HTR-8/SVneo (cell line): ENCODE measurements at places on chromosomes 1 and 21.

GRCh38 chr1:31476891-31477846 lies 64.2 kb downstream of the SERINC2 start:
- DNase-seq, result no peak

GRCh38 chr1:211683396-211684297 lies 8.2 kb upstream of the NEK2 start:
- no peak for DNase-seq

- DNase-seq, result no peak
Observed at GRCh38 chr1:224541901-224542630, 74.1 kb upstream of the CNIH3 start.

DNA sequence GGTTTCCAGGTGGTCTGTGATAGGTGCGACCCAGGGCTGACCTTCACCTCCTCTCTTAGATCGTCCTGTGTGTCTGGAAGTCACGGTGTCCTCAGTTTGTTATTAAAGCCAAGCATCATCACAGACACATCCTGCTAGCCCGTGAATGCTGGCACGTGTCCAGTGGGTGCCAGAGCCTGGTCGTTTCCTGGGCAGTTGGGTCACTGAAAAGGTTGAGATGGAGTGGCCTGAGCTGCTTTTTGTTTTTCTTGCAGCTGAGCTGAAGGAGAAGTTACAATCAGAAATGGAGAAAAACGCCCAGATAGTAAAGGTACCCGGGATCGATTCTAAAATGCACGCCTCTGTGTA lies 23.2 kb downstream of the PCNT start:
- DNase-seq, result no peak

DNA sequence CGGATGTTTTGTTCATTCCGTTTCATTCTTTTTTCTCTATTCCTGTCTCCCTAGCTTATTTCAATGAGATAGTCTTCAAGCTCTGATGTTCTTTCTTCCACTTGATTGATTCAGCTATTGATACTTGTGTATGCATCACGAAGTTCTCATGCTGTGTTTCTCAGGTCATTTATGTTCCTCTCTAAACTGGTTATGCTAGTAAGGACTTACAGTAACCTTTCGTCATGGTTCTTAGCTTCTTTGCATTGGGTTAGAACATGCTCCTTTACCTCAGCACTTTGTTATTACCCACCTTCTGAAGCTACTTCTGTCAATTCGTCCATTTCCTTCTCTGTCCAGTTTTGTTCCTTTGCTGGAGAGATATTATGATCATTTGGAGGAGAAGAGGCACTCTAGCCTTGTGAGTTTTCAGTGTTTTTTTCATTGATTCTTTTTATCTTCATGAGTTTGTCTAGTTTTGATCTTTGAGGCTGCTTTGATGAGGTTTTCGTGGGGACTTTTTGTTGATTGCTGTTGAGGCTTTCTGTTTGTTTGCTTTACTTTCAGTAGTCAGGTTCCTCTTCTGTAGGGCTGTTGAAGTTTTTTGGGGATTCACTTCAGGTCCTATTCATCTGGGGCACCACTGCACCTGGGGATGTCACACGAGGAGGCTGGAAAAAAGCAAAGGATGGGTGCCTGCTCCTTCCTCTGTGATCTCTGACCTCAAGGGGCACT lies 496.9 kb upstream of the LRRC7 start:
- no peak for DNase-seq

GRCh38 chr1:3206696-3207095 lies 137.7 kb downstream of the PRDM16 start:
- DNase-seq, result no peak

DNA sequence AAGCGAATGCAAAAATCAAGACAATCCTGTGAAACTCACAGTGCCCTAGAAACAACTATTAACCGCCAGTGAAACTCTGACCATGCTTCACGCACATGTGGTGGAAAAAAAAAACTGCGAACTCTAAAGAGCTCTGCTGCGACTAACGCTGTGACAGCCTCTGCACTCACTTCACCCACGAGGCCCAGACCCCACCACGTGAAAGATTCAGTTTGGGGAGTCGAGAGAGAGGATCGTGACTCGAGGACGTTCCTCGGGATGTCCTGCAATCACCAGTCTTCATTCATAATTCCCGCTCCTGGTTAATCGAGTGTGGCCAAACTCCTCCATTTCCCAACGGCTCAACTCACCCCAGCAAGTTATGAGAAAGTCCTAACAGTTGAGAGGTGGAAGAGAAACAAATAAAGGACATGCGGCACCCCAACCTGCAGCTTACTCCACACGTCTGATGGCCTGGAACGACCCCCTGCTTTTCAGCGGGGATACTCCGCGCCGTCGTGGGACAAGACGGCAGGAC lies 1.1 kb downstream of the SERBP1 start:
- DNase-seq, result no peak

GRCh38 chr1:166064313-166064926 lies 102.4 kb downstream of the FAM78B start:
- no peak for DNase-seq

DNA sequence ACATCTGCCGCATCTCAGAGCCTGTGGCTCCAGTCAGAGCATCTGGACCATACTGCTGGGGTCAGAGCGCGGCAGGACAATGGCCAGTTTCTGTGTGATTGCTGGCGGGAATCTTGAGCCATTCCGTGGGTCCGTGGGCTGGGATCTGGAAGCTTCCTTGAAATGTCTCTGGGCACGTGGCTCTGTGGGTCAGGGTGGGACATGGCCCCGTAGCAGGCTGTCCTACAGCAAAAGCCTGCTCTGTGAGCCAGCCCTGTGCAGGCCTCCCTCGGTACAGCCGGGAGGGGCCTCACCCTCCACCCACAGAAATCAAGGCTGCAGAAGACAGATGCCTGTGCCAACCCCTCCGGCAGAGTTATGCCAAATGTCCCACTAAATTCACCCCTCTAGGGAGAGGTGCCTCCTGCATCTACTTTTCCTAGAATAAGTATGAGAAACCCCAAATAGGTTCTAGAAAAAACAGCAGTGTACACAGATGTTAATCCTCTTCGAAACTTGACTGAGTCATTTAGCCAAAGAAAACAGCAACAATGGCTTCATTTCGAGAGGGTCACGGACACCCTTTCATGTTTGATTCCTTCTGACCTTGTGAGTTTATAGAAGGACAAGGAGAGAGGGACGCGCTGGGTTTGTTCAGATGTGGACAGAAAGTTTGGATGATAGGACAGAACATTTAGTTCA lies 27.8 kb downstream of the COL18A1 start:
- no peak for DNase-seq

DNA sequence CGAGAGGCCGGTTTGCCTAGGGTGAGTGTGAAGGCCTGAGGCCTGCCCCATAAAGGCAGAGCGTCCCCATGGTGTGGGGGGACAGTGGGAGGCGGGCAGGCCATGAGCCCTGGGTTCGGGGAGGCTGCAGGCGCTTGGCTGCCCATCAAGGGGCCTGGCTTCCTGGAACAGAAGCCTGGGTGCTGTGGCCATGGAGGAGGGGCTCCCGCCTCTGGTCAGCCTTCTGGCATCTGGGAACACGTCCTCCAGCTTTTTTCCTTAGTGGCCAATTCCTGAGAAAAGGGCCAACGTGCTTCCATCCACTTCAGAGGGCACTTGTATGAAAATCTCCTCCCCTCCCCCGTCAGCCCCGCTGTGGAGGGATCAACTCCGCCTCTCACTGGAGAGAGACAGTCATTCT lies 58.7 kb downstream of the PRDM16 start:
- DNase-seq, result no peak

- no peak for DNase-seq
Observed at GRCh38 chr1:108851567-108851966, 5.3 kb downstream of the AKNAD1 start.

DNA sequence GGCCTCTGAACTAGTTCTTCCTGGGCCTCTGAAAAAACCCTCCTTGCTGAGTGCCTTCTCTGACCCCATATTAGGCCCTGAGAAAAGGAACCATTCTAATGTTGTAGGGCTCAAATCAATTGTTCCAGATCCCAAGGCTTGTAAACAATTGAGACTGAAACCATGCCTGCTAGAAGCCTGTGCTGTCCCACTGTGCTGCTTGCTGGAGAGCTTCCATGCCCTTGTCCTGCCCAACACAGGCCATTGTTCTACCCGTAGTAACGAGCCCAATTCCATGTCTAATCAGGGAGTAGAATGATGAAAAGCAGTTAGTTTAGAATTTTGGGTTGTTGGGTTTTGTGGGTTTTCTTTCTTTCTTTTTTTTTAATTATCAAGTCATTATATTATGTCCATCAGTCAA lies 47.4 kb downstream of the ZNF281 start:
- DNase-seq, result no peak

- DNase-seq, result no peak
Observed at GRCh38 chr1:46623743-46624644, 7.4 kb upstream of the MOB3C start.
